NCI-H510A (cell line): ENCODE measurements at places on chromosomes 16 and 17.

DNA sequence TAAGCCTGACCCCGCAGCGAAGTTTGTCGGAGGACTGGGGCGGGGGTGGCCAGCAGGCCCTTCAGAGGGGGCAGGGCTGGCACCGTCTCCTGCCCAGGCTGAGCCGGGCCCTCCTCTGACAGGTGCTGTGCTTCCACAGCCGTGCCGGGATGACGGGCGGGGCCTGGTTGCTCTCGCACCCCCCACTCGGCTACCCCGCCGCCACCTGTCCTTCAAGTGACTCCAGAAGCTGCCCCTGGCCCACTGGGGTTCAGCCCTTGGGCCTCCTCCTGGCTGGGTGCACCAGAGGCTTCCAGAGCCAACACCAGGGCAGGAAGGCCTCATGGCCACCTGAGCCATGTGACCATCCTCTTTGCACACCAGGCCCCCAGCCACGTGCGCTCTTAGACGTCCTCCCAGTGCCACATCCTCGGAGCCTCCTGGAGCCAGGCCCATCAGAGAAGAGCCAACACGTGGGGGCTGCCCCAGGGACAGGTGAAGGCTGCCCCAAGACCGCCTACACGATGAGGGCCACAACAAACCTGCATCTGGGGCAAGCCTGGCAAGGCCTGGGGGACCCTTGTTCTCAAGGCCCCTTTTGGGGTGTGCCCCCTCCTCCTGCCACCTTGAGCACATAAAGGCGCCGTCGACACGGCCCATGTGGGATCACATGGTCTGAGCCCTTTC is 7.2 kb downstream of the PDIA2 start:
- DNase-seq: no peak

- DNase-seq: no peak
Measured at GRCh38 chr16:56108056-56108471, 83.2 kb upstream of the GNAO1 start.

- no peak for DNase-seq
Measured at GRCh38 chr17:47649972-47650524, 329 bp downstream of the KPNB1 start.

DNA sequence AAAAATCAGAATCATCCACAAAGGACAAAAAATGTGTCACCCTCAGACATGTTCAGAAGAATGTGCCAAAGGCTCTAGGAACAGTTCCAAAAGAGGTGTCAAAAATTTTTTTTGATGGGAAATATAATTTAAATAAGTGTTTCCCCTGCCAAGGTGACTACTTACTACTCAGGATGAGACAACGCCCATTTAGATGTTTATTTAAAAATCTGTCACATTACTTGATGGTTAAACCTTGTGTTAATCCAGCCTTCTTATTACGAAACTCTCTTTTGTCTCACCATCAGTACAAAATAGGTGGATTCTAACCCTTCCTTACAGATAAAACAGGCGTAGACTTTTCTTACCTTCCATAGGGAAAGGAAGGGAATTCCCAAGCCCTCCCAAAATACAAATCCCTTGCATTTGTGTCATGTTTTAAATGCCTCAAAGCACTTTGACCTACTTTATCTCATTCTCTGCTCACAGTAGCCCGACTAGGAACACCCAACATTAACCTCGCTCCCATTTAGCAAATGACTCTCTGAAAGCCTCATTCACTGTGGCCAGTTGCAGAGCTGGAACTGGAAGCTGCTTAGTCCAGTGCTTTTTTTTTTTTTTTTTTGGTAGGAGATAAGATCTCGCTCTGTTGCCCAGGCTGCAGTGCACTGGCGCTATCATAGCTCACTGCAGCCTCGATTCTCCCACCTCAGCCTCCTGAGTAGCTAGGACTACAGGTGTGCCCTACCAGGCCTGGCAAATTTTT is 5.8 kb upstream of the GNA13 start:
- DNase-seq: no peak

DNA sequence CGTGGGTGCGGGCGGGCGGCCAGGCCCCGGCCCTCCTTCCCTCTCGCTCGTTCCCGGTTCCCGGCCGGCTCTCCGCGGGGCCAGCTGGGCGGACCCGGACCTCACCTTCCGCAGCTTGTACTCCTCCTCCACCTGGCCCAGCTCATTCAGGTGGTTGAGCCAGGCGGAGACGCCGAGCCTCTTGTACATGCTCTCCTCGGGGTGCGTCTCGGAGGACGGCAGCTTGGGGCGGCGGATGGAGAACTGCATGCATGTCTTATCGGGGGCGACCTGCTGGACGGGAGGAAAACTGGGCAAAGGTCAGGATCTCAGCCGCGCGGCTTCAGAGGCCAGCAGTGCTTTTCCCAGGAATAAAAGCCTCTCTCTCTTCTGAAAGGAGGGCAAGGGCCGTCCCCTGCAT is 85.4 kb downstream of the TBC1D16 start:
- no peak for DNase-seq

DNA sequence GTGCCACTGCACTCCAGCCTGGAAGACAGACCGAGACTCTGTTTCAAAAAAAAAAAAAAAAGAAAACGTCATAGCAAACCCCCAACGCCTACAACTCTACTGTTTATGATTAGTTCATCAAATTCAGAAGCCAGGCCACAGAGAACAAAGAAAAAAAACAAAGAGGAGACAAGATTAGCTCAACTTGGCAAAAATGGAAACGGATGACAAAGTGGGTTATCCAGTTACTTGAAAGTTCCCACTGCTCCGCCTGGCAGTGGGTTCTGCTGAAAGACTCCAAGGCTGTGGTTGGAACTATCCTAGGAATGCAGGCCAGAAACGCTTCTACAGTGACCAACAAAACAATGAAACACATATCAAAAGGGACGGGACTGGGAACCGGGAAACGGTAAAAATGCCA is 53.1 kb downstream of the MRM3 start:
- no peak for DNase-seq

DNA sequence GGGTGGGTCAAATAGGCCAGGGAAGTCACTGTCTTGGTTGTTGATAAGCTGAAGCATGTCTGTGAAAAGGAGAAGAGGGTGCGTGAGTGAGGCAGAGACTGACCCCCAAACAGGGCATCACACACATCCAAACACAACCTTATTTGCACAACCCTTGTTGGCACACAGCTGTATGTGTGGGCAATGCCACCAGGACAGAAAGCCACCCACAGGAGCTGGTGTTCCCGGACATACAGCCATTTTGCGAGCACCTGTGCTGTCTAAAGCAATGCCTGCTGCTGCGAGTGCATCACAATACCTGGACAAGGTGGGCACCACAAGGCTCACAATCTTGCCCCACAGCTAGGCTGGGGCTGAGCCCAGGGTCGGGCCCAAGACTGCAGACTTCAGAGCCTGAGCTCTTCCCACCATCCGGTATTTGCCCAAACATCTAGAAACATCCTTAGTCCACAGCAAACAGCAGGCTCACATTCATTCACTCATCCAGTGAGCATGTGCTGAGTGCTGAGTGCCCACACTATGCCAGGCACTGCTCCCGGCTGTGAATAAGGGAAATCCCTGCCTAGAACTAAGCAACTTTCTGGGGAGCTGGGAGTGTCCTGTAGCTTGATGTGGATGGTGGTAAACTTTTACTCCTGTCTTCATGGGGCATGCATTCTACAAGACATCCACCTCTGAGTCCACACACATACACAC is 16.2 kb downstream of the SREBF1 start:
- no peak for DNase-seq

- DNase-seq: no peak
Measured at GRCh38 chr17:39244016-39244599, 18.4 kb upstream of the STAC2 start.

GRCh38 chr17:75591722-75592302 is 4.2 kb downstream of the MYO15B start:
- DNase-seq: no peak

- DNase-seq: no peak
Measured at GRCh38 chr16:56199164-56199563, 7.9 kb downstream of the GNAO1 start.

DNA sequence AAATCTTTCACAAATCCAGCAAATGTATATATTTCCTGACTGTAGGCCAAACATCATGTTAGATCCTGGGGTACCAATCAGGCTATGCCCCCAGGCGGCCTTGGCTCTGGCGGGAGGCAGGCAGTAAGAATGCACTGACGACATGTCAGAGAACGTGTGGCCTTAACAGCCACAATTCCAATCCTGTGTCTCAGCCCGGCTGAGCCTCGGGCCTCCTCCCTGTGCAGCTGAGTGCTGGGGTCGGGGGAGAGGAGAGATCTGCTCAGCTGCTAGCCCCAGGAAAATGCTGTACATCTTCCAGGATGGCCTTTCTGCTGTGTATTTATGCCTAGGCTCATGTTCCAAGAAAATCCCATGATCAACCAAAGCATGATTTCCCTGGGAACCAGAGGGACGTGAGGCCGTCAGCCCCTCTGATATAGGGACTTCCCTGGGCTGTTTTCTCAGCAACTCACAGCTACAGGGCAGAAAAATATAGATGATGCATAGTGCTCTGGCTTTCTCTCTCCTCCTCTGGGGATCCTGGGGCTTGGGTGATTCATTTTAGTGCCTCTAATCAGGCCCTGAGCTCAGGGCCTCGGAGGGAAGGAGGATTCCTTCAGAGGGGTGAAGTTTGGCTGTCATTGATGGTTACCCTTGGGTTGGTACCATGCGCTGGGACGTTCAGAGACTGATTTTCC is 604.0 kb downstream of the HS3ST4 start:
- no peak for DNase-seq

- no peak for DNase-seq
Measured at GRCh38 chr16:65689726-65690125, 567.9 kb upstream of the CDH11 start.

- DNase-seq: no peak
Measured at GRCh38 chr17:74713171-74713755, 540 bp upstream of the CD300LF start.

DNA sequence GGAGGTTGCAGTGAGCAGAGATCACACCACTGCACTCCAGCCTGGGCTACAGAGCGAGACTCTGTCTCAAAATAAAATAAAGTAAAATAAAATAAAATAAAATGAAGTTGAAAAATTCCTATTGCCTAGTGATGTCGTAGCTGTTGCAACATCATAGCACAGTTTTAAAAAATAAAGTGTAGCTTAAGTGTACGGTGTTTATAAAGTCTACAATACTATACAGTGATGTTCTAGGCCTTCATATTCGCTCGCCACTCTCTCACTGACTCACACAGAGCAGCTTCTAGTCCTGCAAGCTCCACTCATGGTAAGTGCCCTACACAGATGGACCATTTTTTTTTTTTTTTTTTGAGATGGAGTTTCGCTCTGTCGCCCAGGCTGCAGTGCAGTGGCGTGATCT is 43.5 kb upstream of the MNT start:
- DNase-seq: no peak

DNA sequence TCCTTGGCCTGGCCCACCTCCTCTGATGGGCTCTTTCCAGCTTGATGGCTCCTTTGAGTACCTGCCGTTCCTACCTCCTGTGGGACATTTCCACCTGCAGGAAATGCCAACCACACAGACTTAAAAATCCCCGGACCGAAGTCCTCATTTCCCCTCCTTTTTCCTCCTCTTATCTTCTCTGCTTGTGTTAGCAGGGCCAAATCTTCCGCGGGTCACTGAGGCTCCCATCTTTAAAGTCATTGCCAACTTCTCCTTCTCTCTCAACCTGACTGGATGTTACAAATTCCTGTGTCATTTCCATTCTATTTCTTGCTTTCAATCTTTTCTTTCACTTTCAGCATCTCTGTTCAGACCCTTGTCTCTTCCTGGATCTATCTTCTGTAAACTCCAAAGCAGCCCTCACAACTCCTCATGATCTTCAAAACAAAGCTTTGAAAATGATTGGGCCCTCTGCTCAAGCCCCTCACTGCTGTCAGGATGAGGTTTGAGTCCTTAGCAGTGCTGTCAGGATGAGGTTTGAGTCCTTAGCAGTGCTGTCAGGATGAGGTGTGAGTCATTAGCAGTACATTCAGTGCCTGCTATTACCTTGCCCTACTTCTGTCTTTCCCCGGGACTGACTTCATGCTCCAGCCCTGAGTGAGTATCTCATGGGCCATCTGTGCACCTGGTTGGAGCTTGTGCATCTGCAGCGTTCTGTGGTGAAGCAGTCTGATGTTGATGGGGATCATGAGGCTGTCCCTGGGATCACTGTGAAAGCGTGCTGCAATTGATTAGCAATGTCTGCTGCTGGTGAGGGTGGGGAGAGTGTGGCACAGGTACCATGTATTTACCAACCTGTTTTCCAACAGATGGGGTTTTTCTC is 100.1 kb downstream of the IRF8 start:
- DNase-seq: no peak

DNA sequence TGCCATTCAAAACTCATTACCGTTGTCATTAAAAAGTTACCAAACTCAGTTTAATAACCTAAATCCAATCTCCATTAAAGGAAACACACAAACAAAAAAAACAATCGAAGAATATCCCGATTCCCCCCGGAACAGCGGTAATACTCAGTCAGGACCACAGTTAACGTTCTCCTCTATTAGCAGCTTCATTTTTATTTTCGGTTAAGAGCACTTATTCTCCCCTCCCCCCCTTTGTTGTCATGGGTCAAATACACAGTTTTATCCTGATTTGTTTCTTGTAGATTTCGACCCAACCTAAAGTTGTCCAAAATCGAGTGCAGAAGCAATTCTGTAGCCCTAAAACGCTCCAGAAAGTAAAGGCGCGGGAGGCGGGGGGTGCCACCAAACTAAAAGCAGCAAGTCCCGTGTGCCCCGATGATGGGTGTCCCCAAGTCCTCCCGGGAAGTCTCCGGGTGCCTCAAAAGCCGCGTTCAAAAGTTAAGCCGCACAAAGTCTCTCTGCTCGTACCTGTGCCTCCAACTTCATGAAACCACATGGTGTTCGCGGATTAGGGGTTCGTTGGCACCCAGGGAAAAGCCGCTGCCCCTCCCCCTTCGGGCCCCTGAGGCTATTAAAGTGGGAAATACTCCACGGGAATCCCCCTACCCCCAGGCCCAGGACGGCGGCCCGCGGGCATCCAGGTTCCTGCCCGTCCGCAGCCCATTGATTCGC is 996 bp downstream of the SUMO2 start:
- DNase-seq: no peak

DNA sequence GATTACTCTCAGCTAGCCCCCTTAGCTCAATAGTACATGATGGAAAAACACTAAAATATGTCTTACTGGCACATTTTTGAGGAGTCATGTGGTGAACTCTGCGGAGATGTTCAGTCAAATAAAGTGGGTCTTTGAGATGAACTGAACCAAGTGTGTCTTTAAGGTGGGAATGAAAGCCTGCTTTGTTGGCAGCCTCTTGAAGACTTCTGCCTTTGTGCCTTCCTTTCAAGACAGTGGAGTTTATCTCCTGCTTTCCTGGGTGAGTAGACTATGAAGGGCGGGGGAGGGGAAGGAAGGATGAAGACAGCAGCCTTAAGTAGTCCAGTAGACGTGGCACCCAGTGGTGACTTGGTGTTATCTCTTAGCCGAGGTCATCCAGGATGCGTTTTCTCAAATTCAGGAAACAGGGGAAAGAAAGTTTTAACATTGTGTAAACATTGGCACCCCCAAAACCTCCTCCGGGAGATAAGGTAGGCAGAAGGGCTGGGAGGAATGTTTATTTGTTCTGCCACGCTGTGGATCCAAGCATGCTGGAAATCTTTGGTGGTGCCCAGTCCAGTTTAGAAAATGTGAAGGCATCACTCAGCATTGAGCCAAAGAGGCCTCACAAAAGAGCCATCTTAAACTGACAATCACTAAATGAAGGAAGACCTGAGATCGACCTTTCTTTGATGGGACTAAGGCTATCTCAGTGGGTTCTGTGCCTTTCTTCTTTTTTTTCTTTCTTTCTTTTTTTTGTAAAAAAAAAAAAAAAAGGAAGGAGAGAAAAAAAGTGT is 220.6 kb downstream of the FTO start:
- DNase-seq: no peak
